AG08395 (cell line): ENCODE measurements at places on chromosomes 3 and 15.
A peak's percentile ranks its signal among the peaks of the same experiment; 100 is the strongest.

DNA sequence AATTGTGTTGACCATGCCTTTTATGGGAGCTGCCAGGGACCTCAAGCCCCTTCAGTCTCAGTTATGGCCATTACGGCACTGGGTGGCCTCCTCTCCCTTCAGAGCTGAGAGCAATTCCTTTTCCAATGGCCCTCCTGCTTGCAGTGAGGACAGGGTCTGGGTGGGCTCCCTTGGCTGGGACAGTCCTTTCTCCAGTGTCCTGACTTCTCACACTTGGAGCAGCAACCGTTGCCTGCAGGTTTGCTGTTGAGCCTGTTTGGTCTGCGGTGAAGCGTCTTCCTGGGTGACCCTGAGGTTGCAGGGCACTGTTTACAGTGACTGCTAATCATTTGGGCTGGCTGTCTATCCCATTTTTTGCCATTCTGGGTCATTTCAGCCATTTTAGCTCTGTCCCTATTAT lies 3.5 kb upstream of the CCDC80 start:
- no peak for DNase-seq

GRCh38 chr3:147574621-147575020 lies 165.5 kb downstream of the ZIC1 start:
- DNase-seq = no peak

DNA sequence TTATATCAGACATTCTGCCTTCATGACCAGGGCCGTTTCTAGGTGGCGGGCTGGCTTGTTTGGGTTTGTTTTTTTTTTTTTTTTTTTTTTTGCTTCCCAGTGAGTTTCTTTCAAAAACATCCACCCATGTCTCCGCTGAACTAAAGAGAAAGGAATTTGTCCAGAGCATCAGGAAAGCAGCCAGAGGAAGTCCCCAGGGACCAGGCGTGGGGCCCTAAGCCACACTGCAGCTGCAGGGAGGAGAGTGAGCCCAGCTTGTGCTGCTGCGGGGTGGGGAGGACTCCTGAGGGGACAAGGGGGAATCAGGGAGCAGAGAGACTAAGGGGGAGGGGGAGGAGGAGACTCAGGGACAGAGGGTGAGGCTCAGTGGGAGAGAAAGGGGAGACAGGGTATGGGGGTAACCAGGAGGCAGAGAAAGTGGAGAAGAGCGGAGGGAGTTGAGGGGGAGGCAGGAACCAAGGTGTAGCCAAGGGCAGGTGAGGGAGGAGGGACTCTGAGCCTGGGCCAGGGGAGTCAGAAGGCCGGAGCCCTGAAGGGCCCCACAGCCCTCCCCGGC lies 49.5 kb downstream of the CYP11A1 start:
- peak; percentile 88 for DNase-seq

DNA sequence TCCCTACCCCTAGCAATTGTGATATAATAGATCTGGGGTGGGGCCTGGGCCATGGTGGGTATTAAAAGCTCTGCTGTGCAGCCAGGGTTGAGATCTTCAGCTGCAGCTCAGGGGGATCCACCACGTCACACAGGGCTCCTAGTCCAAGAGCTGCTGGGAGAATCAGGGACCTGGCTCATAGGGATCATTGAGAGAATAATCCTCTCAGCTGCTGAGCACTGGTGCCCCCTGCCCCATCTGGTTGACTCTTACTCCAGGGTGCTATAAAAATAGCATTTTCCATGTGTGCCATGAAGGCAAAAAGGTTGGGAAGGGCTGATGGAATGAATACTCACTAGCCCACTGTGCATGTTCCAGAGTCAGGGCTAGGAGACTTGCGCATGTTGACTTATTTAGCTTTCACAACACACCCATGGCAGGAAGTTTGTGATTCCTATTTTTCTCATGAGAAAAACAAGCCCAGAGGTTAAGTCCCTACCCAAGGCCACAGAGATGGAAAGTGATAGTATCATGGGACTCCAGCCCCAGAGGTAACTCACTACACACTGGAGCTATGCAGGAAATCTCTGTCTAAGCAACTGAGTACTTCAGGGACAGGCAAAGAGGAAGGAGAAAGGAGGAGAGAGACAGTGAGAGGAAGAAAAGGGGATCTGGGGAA lies 94.6 kb upstream of the HERC1 start:
- DNase-seq = no peak

DNA sequence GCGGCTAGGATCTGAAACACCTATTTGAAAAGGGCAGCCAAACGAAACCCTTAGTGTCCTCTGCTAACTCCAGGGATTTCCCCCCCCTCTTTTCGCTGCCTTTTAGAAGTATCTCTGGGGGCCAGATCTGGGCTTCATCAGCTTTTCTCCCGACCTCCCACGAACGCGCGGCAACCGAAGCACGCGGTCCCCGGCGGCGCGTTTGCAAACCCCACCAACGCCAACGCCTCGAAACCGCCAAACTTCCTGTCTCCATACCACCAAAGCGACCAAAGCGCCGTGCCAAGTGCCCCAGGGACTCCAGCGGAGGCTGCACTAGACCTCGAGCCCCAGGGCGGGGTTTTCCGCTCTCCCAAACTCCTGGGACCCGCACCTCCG lies 155.8 kb upstream of the FRMD4B start:
- no peak for DNase-seq

GRCh38 chr3:59256230-59256629 lies 206.4 kb upstream of the CFAP20DC start:
- DNase-seq = peak; percentile 35

DNA sequence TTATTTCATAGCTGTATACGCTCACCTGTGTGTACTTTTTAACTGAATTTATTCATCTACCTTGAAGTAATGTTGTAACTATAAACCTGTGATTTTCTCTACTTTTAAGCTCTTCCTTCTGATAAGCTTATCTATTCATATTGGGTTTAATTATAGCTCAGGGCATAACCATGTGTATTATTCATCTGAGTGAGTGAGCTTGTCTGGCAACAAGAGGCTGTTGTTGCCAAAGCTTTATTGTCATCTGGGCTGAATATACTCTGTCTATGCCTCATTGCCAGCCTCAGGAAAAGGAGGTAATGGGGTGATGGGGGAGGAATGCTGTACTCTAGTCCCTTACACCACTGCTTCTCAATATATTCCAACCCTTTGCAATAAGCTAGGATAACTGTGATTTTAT lies 292.4 kb downstream of the UBE2E2 start:
- peak; percentile 24 for DNase-seq

DNA sequence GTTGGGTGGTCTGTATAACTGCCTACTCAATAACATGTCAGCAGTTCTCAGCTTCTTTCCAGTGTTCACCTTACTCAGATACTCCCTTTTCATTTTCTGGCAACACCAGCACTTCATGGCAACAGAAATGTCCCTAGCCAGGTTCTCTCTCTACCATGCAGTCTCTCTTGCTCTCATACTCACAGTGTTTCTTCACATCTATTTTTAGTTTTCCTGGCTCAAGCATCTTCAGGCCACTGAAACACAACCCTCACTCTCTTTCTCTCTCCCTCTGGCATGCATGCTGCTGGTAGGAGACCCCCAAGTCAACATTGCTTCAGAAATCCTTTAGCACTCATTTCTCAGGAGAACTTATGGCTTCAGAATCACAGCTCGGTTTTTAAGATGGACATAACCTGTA lies at the start of gene CAPN3:
TSS of gene CAPN3 (plus strand) at position 253 of the 400 bp plus-strand sequence. CDS start 305 bp downstream, outside the sequence.
- DNase-seq = no peak

DNA sequence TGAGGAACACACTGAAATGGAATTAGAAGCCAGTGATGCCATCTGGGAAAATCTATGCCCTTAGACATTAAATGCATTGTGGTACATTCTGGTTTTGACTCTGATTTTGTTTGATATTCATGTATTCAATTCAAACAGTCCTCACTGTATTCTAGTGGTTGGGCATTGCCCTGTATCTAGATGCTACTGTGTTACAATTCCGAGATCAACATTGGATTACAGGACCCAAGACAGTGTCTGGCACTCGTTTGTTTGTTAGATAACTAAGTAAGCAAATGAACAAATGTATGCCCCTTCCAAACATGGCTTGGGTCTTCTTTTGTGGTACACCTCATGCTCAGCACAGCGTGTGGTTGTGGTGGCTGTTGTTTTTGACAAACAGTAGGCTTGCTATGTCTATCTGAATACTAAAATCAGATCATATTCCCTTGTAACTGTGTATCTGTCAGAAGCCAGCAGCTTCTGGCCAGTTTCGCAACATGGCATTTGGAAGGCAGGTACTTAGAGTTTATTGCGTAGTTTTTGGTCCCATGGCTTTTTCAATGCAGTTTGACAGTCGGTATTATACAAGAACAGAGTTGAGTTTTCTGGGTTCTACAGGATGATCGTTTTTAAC lies 5.7 kb downstream of the FILIP1L start:
- no peak for DNase-seq

DNA sequence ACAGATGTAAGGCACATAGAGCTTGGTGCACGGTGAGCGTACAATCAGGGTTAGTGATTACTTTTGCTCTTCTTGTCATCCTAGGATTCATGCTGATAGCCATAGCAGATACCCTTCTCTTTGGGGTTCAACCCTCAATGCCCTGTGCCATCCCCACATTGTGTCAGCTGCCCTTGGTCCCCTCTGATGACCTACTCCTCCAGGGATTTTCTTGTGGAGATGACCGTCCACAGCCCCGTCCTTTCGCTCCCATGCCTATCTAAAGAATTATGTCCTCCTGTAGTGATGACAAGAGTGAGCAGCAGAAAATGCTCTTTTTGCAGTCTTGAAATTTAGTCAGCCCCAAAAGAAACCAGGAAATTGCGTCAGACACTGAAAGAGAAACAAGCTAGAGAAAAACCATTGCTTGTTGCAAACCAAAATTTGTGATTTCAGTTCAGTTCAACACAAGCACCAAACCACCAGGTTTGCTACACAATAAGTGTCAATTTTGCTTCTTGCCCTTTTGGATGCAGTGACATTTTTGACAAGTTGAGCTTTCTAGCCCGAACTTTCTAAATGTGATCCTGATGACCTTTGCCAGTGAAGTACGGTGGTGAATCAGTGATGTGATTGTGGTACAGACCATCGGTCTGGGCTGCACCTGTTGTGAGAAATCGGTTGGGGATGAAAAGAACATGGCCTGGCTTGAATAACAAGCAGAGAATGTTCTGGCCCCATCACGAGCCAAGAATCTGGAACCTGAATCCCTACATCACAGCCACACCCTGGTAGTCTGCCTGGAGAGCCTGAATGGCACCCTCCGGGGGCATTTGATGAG lies 41.3 kb downstream of the CMTM7 start:
- no peak for DNase-seq

DNA sequence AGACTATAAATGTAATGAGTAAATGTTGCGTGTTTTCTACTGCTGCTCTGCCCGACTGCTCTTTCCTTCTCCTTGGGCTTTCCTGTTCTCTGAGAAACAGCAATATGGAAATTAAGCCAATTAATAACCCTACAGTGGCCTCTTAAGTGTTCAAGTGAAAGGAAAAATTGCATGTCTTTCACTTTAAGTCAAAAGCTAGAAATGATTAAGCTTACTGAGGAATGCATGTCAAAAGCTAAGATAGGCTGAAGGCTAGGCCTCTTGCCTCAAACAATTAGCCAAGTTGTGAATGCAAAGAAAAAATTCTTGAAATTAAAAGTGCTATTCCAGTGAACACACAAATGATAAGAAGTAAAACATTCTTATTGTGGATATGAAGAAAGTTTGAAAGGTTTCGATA lies 55.0 kb downstream of the ATP2C1 start:
- no peak for DNase-seq

DNA sequence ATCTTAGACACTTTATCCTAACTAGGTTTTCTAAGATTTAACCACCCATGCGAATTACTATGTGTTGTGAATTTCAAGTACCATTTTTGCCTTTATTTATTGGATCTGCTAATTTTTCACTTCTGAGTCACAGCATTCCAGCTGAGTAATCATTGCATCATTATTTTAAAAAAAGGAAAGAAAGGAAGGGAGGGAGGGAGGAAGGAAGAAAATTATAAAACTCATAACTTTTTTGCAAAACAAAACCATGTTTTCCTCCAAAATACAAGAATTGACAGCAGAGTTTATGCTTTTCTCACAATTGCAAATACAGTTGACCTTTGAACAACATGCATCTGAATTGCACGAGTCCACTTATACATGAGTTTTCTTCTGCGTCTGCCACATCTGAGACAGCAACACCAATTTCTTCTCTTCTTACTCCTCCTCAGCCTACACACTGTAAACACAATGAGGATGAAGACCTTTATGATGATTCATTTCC lies 651.4 kb upstream of the NECTIN3 start:
- DNase-seq = peak; percentile 64

DNA sequence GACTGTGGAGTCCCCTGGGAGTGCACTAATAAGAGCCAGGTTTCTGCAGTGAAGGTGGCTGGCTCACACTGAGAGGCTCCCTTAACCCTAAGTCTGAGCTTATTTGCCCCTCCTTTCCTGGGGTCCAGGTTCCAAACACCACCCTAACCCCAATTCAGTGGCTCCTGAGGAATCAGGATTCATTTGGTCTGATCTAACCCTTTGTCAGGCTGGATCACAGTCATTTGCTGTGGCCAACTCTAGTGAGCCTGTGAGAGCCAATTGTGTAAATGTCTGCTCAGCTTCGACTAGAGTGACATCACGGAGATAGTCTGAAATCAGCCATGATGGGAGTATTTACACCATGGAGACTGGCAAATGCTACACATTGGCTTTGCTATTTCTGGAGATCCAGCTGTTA lies 73.7 kb upstream of the ACAN start:
- no peak for DNase-seq

DNA sequence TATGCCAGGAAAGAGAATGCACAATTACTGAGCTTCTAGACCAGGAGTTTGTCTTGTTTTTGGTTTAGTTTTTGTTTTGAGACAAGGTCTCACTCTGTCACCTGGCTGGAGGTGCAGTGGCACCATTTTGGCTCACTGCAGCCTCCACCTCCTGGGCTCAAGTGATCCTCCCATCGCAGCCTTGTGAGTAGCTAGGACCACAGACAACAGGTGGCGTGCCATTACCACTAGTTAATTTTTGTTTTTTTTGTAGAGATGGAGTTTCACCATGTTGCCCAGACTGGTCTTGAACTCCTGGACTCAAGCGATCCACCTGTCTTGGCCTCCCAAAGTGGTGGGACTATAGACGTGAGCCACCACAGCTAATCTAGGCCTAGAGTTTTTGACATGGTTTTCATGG lies 104.4 kb upstream of the CCDC54 start:
- no peak for DNase-seq

DNA sequence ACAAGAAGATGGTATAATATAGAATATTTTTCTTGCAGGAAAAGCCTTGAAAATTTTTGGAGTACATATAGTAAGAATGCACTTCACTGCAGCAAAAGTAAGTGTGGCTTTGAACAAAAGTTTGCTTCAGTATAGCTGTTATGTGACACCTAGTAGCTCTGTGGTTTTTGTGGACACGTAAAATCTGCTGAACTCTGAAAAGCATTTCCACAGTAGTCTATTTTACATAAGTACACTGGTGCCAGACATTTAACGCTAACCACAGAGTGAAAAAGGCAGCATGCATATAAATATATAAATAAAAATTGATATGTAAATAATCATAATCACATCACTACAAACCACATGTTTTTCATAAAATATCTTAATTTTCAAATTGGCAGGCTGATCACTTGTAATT lies 39.8 kb downstream of the CGGBP1 start:
- no peak for DNase-seq
